Activated naive CD4-positive, alpha-beta T cell treated with Interleukin-2 at 50 U/mL for 16 hours (primary cell): ENCODE measurements at places on chromosomes 1 and 21.

DNA sequence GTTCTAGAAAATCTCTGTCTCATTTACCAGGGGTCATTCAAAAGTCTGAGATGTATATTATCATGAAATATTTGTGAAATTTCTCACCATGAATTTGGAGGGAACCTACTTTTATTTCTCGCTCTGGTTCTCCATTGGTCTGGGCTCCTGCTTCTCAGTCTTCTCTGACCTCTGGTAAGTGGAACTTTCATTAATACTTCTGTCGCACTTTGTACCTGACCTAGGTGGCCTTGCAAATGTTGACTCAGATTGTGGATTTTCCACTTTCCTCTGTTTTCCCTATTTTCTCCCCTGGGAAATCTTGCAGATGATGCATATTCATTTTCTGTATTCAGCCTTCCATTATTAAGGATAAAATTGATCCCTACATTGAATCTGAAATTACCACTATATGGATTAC is 53.2 kb downstream of the LRIG2 start:
- DNase-seq: no peak

- no peak for DNase-seq
Observed at GRCh38 chr1:51482881-51483280, 36.2 kb downstream of the EPS15 start.

DNA sequence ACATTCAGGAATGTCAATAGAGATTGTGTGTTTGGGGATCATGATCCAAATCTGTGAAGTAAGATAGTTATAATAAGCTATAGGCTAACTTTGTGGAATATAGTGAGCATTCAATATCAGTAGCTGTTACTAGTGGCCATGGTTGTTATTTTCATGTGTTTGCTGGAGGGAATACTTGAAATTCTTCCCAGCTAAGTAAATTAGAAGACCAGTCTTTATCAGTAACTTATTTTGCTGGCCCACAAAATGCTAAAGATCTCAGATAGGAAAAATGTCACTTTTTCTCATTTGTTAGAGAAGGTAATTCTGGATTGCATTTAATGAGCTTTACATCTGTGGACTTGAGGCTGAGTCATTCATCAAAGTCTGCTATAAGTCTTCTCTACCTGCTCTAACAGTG is 156.1 kb upstream of the LRRC7 start:
- no peak for DNase-seq

DNA sequence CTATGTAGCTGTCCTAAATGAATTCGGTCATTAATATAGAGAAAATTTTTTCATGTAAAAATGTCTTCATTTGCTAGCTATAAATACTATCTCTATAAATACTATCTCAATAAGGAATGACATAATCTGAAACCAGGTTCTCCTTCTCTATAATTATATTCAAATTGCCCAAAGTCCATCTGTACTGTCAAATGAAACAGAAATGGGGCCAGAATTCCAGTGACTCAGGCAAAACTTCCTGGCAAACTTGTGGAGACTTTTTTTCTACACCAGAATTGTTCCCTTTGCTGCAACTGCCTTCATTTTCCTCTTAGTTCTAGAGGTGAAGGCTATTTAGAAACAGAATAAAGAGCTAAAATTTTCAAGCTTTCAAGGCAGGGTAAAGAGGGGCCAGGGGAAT is 152.5 kb downstream of the KCNH1 start:
- no peak for DNase-seq

DNA sequence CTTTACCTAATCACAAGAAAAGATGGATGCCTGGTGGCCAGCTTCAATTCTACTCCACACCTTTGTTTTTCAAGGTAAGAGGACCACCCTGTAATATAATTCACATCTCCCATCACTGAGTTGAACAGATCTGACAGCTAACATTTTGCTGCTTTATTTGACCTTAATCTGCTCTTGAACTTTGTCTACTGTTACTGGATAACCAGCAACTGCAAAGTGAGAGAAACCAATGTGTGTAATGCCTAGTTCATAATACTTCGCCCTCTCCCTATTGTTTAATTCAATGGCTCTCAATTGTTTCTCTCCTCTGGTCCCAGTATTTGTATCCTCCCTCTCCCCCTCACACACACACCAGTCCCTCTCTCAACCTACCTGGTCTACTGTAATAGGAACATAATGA is 214.4 kb downstream of the DAB1 start:
- DNase-seq: no peak

DNA sequence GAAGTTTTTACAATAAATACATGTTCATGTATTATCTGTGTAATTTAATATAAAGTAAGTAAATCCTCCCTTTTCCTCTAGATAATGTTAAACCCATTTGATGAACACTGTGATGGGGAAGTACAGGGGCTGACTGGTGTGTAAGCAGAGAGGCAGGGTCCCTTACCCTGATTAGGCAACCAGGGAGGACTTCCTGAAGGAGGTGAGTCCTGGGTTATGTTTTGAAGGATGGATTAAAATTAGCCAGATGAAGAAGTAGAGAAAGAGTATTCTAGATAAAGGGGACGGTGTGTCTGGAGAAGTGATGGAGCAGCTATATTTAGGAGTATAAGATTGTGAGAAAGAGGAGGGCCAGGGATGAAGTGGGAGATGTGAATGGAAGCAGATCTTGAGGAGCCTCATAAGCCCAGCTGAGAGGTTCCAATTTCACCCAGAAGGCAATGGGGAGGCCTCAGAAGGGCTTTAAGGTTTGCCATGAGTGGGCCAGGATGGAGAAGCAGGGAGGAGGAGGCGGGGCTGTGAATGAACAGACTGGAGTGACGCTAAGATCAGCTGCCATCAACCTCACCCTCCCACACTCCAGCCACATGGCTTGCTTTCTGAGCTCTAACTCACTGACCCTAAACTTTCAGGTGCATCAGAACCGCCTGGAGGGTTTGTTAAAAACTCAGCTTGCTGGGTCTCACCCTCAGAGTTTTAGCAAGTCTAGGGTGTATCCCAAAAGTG is 30.9 kb upstream of the ID3 start:
- DNase-seq: no peak
